Stimulated activated CD8-positive, alpha-beta memory T cell treated with anti-CD3 and anti-CD28 coated beads, Interleukin-7, amount 100 ng/mL, for 1 hour (primary cell): ENCODE measurements at places on chromosomes 1 and 21.

GRCh38 chr1:100866041-100866900 is 28.4 kb downstream of the EXTL2 start:
- no peak for DNase-seq

DNA sequence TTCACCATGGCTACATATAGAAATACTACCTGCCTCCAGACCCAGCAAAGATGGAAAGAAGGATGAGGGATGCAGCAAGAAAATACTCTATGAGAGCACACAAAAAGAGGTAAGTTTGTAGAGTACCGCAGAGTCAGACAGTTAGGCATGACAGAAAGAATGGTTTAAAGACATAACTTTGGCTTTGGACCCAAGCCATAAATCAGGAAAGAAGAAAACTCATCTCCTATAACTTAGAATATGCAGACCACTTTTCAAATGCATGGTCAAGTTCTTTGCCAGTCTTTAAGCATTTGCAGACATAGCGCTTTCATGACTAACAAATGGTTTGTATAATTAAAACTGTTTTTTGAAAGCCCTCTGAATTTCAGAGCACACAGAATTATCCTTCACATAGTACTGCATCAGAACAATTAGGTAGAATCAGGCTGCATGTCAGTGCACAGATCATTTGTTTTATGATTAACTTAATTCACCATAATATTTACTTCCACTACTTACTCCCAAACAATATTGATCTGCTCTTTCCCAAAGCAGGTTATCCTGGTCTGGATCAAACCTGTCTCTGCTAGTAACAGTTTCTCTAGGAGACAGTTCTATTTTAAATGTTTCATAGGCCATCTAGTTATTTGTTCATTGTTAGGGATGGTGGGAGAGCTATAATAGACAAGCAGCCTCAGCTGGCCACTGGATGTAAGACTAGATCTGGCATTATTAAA is 280.7 kb upstream of the NR5A2 start:
- DNase-seq = no peak

- DNase-seq = no peak
Measured at GRCh38 chr1:110498270-110498669, 20.7 kb downstream of the KCNA10 start.

DNA sequence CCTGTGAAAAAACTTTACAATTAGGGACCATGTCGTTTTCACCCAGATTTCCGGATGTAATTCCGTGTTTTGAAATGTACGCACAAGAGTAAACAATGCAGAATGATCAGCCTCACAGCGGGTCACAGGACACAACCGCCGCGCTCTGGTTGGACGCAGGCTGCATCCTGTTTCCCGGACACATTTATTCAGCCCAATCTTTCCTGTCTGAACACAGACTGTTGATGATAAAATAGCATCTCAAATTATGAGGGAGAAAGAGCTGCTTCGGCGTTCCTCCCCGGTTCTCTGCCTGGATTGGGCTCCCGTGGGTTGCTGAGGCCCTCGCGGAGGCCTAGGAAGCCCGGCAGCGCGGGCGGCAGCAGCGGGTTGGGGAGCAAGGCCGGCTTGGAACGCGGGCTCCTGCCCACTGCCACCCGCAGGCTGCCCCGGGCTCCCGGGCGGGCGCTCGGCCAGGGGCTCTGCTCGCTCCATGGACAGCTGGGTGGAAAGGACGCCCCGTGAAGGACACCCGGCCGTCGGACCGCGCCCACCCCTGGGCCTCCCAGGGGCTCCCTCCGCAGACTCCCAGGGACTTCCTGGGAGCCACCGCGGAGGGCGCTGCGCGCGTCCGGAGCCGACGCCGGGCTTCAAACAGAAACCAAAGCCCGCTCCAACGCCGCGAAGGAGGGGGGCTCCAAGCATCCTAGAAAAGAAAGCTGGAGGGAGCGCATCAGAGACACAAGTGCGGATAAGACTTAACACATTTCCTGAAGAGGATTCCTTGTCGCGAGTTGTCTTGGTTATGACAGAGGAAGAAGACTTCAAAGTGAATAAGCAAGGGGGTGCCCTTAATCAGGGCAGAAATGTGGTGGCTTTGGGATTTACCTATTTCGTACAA is 122.3 kb downstream of the ESRRG start:
- DNase-seq = no peak

GRCh38 chr1:17185485-17185860 is 19.5 kb upstream of the PADI1 start:
- no peak for DNase-seq

DNA sequence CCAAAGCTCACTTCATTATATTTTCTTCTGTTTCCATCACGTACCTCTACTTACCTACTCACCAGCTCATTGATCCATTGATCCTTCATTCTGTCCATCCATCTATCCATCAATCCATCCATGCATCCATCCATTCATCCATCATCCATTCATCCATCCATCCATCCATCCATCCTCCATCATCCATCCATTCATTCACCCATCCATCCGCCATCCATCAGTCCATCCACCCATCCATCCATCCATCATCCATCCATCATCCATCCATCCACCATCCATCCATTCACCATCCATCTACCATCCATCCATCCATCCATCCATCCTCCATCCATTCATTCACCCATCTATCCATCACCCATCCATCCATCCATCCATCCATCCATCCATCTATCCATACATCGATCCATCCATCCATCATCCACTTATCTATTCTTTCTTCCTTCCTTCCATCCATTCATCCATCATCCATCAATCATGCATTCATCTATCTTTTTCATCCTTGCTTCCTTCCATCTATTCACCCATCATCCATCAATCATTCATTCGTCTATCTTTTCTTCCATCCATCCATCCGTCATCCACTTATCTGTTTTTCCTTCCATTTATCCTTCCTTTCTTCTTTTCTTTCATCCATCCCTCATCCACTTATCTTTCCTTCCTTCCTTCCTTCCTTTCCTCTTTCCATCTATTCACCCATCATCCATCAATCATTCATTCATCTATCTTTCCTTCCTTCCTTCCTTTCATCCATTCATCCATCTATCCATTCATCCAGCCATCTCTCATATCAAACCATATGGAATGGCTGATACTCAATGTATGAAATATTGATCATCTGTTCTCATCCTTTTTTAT is 35.3 kb upstream of the ACTRT2 start:
- DNase-seq = no peak
